ENCODE measurements at places on chromosomes 5 and 9.

- DNase-seq = no peak
These were observed 416.5 kb upstream of the CCNH start for GRCh38 chr5:87829217-87829551.

DNA sequence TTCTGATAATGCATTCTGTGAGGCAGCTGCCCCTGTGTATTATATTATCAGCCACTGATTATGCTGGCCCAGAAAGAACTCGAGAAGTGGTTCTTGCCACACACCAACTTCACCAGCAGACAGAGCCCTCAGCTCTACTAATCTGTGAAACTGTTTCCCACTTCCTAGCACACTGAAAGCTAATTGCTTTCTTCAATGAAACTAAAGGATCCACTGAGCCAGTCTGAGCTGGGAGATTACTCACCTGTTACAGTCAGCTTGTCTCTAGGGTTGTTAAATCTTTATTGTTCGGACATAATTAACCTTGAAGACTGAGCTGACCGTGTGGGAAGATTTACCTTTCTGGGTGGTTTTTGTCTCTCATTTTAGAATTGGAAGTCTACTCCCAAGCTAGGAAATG lies 263.2 kb downstream of the KCTD16 start:
- DNase-seq = no peak

DNA sequence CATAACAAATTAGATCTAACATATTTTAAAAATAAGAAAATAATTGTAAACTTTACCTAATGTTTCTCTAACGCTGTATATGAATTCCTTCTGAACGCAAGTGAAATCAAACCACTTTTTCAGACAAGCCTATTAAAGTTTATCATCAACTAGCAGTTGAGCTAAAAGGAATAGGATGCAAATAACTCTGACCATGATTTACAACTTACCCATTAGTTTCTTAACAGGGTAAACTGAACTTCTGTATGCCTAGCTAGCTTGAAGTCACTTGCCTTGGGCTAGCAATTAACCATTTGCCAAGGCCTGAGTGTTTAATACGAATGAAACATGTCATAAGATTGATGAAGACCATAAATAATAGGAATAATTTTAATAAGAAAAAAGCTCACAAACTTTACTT lies 762.7 kb upstream of the ARRDC3 start:
- no peak for DNase-seq

DNA sequence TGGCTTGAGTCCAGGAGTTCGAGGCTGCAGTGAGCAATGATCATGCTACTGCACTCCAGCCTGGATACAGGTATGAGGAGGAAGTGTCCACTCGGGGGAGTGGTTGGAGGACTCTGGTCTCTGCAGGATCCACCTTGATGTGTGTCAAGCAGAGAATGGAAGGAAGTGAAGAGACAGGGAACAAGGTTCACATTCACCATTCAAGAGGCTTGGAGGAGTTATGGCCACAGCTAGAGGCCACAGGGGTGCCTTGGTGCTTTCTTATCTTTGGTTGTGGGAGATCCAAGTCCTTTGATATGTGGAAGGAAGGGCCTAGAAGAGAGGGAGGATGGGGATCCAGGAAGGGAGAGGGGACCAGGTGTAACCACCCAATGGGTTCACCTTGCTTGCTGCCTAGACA lies 5.4 kb upstream of the CERCAM start:
- DNase-seq = no peak

- DNase-seq = no peak
These were observed 5.8 kb upstream of the APBA1 start for GRCh38 chr9:69677931-69678330.

- DNase-seq = no peak
These were observed 33.2 kb upstream of the GOLPH3 start for GRCh38 chr5:32207355-32207634.

DNA sequence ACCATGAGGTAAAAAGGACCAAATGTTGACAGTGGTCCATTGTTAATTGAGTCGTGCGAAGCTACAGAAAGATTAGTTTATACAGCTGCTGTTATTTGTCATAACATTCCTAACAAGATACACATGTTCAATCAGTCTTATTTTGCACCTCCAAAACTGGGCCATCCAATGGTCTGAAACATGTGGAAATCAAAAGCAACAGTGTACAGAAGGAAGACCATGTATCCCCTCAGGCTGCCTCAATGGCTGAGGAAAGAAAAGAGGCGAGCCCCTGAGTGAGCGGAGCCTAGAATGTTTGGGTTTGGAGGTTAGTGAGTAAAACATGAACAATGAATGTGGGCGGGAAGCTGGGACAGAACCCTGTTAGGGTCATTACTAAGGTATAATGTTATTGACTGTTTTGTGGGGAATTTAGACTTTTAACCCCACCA lies 35.6 kb downstream of the NFIB start:
- DNase-seq = peak; percentile 20

DNA sequence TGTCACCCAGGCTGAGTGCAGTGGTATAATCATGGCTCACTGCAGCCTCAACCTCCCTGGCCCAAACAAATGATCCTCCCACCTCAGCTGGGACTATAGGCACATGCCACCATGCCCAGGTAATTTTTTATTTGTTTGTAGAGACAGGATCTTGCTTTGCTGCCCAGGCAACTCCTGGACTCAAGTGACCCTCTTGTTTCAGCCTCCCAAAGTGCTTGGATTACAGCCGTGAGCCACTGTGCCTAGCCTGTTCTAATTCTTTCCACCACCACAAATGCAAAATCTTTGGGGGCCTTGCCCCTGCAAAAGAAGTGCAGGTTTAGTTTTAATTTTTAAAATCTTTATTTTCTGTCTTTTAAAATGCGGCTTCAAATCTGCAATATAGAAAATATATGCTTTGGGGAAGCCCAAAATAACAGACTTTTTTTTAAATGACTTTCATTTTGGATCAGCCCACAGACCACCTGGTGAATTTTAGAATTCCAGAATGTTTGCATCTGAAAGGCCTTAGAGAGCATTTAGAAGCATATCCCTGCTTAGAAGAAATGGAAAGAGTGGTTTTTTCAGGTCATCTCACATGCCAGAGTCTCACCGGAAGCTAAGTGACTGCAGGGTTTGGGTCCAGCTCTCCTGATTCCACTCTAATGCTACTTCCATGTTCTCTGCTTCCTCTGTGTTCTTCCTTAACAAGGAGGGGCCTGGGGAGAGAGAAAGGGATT lies 111.4 kb upstream of the FER start:
- no peak for DNase-seq

DNA sequence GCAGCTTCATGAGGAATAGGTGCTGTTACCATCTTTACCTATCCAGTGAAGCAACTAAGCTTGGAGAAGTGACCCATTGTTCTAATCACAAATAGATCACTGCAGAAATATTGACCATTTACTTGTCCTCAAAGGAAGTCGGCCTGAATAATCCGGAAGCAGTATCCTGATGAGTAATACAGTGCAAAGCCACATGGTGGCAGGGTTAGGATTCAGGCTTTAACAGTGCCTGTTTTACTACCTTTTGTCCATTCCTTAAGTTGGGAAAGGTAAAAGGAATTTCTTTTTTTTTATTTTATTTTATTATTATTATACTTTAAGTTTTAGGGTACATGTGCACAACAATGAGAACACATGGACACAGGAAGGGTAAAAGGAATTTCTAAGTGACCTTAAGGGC lies 336.3 kb downstream of the KDM4C start:
- DNase-seq = no peak

DNA sequence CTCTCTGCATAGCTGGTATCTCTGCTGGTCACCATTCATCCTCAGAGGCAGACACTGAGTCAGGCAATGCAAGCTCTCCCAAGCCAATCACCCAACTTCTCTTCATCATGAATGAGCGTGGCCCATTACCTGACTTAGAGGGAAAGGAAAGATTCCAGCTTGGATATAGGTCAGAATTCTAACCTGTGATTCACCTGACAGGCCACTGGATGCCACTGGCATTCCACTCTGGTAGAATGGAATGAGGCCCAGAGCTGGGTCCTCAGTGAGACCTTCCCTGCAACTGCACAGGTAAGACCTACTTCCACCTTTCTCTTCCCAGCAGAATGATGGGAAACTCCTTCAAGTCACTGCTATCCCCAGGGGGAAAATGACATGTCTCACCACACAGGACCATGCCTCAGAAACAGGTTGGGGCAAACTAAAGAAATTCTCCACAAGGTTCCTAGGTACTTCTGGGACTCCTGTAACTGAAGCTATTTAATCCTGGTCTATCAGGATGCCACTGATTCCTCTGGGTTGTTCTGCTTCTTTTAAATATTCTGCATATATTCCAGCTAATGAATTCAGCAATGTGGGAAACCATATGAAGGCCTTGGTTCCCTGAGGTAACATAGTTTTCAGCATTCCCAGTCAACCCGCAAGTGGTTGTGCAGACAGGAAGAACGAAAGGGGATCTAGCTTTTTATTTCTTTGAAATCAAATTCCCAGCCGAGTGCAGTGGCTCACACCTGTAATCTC lies 62.0 kb downstream of the SUSD1 start:
- DNase-seq = peak; percentile 91

DNA sequence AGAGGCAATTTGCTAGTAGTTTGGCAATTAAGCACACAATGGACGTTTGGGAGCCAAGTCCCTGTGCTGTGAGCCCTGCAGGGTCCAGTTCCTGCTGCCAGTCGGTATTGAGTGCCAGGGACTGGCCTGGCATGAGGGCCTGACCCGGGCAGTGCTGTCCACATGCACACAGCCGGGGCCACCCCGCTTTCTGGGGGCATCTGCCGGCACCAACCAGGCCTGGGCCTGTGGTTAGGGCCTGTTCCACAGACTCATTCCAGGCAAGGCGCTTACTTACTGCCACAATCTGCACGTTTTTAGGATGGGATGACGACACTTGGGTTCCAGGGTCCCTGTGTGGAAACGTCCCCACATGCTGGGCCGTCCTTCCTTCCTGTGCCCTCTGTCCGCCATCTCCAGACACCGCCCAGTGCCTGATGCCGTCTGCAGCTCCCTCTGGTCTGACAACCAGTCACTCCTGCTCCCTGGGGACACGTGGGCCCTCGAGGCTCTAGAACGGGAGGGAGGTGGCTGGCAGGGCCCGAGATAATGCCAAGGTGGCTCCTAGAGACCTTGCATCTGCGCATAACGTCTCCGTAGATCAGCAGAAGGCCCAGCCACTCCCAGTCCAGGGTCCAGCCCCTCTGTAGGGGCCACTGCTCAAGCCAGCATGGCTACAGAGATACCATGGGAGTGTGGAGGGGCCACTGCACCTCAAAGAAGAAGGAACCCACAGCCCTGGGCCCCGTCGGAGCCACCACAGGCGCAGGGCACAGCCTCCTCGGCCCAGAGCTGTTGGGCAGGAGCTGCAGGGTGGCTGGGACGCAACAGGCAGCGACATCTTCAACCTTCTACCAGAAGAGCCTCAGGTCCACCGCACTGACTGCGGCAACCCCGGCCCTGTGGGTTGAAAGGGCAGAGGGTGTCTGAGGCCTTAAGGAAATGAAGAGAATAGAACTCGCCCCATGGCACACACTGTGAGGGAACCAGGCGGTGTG lies 24.7 kb downstream of the SLC9A3 start:
- no peak for DNase-seq

- DNase-seq = no peak
These were observed 167.1 kb downstream of the NIPBL start for GRCh38 chr5:37043693-37044092.

GRCh38 chr9:132037458-132037857 lies 42.2 kb downstream of the MED27 start:
- no peak for DNase-seq

DNA sequence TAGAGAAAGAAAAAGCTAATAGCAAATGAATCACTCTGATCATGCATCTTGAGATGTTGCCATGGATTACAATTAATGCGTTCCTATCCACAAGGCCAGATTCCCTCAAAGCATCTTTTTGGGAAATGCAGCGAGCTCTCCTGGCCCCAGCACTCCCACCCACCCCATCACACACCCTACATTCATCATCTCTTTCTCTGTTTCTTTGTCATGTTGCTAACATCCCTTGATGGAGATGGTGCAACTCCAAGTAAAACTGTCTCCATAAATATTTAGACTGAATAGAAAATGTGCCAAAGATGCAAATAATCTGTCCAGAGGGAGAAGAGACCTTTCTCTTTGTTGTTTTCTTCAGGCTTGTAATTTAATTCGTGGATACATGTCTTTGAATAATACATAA lies 30.8 kb upstream of the TNC start:
- DNase-seq = no peak

DNA sequence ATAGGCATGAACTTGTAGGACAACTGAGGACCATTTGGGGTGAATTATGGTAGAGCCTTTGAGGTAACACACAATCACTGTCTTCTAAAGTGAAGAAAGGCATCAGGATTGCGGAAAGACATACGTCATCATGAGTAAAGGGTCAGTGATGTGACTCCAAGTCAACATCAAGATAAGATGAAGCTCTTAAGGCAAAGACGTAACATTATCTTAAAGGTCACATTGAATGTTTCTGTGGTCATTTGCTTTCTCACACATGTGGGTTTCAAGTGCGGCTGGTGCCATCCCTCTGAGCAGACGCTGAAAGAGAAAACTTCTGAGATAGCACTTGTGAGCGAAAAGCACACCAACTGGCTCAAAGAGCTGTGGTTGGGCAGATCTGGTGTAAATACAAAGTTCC lies 63.3 kb upstream of the GRAMD2B start:
- DNase-seq = no peak

DNA sequence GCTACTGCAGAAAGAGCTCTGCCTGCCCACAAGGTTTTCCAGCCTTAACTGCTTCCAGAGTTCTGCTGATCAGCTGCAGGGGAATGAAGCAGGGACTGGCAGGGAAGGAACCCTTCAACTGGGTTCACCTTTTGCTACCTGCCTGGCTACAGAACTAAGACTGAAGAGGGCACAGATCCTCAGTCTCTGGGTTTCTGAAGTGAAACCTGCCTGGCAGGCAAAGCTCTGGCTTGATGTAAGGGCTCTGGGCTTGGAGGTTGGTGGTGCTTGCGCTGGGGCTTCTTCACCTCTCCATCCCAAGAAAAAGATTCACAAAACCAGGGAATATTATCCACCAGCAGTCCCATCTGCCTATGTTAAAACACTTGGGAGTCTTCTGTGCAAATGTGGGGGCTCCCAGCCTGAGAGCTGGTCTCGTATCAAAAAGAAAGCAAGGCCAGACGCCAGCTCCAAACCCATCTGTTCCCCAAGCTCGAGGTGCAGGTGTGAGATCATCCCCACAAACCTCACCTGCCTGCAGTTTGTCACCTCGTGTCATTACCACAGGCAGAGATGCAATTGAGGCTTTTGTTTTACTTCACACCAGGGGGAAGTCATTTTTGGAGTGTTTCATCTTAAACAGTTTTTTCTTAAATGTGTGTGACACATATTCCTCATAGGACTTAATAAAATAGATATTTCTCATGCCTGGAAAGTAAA lies 58.3 kb downstream of the BNC2 start:
- DNase-seq = no peak

GRCh38 chr9:134843740-134844139 lies 36.9 kb upstream of the FCN2 start:
- no peak for DNase-seq

- DNase-seq = peak; percentile 69
These were observed 32.1 kb upstream of the IL6ST start for GRCh38 chr5:56026863-56027300.

- no peak for DNase-seq
These were observed 7.5 kb upstream of the GTF3C5 start for GRCh38 chr9:133023117-133023890.

GRCh38 chr5:176875783-176876505 lies 23.2 kb downstream of the HK3 start:
- no peak for DNase-seq
